ENCODE measurements at places on chromosomes 2 and 18.

GRCh38 chr2:49254401-49254800 lies 100.1 kb upstream of the FSHR start:
- no peak for DNase-seq

DNA sequence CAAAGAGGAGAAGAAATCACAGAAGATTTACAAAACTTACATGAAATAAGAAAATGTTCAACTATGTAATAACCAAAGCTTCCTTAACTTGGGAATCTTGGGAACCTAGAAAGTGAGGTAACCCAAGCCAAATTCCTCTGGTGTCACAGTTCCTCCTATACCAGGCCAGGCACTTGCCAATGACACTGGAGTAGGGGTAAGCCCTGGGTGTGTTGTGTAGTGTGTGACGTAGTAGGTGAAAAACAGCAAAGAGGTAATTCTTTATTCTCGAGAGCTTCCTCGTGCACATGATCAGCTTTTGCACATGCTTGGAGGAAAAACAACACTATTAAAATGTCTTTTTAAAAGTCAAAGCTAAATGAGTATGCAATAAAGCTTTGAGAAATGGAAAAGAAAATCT lies 118.0 kb downstream of the METTL8 start:
- DNase-seq: no peak

- no peak for DNase-seq
These were observed 10.6 kb downstream of the PTPRM start for GRCh38 chr18:7577706-7578105.

- DNase-seq: no peak
These were observed 44.7 kb upstream of the DSC1 start for GRCh38 chr18:31207391-31207790.

GRCh38 chr18:45166836-45167551 lies 448.3 kb upstream of the SLC14A2 start:
- no peak for DNase-seq

DNA sequence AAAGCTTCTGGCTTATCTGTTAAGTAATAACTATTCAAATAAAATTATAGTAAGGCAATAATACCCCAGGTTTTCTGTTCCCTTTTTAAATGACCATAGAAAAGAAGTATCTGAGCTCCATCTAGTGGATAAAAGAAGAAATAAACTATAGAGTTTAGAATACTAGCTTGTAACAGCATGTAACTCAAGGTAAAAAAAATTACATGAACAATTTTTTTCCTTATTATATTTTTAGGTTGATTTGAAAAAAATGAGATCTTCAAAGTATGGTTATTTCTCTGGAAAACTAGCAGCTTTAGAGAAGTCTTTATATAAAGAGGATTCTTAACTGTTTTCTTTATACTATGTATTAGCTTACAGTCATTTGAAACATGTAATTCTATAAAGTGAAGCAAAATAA lies 58.1 kb downstream of the NCKAP1 start:
- DNase-seq: peak; percentile 40

GRCh38 chr2:8304821-8305766 lies 376.8 kb upstream of the ID2 start:
- no peak for DNase-seq

DNA sequence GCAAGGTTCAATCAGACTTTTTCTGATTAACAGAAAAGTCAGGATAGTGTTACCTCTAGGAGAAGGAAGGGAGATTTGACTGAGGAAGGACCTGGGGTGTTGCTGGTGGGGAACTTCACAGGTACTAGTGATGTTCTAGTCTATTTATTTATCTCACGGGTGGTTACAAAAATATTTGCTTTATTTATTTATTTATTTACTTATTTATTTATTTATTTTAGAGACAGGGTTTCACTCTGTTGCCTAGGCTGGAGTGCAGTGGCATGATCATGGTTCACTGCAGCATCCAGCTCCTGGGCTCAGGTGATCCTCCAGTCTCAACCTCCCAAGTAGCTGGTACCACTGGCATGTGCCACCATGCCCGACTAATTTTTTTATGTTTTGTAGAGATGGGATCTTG lies 105.4 kb downstream of the MCFD2 start:
- no peak for DNase-seq

DNA sequence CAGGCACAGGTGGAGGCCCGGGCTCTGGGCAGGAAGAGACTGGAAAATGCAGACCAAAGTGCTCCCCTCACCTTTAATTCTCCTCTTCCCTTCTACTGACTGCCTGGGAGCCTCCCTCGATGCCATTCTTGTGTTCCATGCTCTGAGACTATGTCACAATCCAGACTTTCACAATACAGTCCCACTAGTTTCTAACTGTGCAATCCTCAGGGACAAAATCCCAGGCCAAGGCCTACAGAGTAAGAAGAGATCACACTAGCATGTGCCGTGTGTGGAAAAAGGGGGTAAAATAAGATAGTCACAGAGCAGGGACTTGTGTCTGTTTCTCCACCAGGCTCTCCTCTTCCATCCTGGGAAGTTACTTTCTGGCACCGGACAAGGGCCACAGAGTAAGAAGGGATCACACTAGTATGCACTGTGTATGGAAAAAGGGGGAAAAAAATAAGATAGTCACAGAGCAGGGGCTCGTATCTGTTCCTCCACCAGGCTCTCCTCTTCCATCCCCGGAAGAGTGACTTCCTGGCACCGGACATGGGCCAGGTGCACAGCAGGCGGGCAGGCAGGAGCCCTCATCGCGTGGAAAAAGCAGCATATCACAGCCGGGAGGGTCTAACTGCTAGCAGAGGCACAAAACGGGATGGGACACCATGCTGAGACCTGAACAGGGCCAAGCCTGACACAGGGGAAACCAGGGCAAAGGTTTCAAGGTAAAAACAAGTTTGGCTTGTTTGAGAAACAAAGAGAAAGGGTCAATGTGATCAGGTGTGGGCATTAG lies 9.6 kb downstream of the CYB5A start:
- DNase-seq: peak; percentile 48

GRCh38 chr2:142745691-142746090 lies 131.8 kb upstream of the KYNU start:
- DNase-seq: no peak

DNA sequence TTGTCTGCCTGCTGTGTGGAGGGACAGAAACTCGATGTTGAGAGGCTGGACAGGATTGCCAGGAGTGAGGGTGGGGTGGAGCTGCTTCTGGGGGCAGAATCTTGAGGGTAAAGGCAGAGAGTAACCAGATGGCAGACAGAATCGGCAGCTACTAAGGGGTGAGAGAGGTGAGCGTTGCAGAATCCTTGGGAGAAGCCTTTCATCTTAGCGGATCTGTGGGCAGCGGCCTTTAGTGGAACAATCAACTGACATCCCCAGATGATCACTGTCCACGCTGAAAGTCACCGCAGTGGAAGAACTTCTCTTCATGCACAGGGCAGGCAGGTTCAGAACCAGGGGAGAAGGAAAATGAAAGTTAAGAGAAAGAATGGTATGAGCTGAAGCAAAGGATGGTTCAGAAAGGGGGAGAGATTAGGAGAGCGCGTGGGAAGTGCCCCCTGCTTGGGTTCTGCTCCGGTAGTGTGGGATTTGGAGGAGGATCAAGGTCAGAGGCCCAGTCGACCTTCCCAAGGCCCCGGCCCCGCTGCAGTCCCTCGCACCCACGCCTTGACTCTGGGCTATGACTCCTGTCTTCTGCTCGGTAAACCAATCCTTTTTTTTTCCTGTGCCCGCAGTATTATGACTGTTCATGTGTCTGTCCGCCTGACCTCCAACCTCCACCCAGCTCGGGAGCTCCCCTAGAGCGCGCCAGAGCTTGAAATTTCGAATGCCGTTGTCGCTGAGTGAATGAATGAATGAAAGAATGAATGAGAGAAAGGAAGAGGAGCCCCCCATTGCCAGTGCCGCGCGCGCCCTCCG lies 584 bp downstream of the BOLA3 start:
- DNase-seq: peak; percentile 22

DNA sequence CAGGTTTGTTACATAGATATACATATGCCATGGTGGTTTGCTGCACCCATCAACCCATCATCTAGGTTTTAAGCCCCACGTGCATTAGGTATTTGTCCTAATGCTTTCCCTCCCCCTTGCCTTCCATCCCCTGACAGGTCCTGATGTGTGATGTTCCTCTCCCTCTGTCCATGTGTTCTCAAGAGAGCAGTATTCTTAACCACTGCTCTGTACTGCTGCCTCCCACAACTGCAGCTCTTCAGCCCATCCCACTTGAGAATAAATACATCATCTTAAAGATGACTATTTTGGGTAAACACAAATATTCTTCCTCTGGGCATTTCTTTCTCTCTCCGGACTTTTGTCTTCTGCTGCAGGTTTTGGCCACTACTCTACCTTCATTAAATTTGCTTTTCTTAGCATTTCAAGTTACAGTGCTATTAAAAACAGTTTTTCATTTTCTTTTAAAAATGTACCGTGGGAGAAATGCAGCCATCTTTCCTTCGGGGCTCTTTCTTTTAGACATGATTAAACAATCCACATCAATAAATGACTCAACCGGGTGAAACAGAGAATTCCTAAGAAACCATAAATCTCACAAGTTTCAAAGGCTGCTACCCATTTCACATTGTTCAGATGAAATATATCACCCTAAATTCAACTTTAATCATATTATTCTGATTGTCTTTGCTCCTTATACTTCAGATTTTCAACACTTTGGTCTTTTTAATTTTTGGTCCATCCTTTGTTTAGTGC lies 323.4 kb downstream of the GALNT13 start:
- no peak for DNase-seq

GRCh38 chr2:159818940-159819339 lies 20.9 kb upstream of the CD302 start:
- no peak for DNase-seq

- no peak for DNase-seq
These were observed 453 bp upstream of the ANTXR1 start for GRCh38 chr2:69012310-69013141.

DNA sequence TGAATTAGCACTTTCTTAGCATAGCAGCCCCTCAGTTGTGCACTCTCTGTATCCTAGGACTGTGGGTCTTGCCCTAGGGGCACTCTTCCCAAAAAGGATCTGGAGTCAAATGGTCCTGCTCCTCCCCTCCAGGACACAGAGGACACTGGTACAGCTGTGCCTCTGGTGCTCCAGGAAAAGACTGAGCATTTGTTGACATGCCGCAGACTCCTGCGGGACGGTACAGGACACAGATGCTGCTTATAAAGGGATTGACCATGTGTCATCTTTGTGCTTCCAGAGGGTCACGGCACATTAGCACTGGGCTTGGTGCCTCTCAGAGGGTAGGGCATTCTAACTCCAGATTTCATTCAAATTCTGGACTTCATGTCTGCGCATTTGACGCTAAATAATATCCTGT lies 110.5 kb downstream of the KLF7 start:
- no peak for DNase-seq

- DNase-seq: no peak
These were observed 14.2 kb upstream of the GAL3ST2 start for GRCh38 chr2:241762321-241762932.

DNA sequence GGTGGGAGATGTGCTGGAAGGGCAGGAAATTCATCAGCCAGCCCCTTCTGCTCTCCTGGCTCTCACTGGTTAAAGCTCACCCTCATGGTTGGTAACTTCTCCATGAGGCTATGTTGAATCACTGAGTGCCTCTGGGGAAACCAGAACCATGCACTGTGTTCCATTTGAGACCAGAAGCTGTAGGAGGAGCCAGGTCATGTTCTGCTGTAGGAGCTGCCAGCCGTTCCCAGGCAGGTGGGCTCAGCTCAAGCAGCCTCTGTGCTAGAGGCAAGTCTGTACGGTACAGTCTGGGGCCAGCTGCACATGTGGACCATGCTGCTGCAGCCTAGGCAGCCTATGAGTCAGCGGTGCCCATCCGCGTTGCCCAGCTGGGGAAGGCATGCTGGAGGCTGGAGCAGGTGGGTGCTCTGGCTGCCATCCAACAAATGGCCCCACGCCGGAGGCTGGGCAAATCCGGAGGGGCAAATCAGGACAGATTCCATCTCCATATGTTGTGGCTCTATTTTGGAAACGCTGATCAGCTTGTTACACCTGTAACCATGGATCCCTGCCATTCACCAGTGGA lies 22.0 kb upstream of the KCNF1 start:
- DNase-seq: no peak

GRCh38 chr2:232204457-232204931 lies 174.1 kb upstream of the ALPP start:
- no peak for DNase-seq

DNA sequence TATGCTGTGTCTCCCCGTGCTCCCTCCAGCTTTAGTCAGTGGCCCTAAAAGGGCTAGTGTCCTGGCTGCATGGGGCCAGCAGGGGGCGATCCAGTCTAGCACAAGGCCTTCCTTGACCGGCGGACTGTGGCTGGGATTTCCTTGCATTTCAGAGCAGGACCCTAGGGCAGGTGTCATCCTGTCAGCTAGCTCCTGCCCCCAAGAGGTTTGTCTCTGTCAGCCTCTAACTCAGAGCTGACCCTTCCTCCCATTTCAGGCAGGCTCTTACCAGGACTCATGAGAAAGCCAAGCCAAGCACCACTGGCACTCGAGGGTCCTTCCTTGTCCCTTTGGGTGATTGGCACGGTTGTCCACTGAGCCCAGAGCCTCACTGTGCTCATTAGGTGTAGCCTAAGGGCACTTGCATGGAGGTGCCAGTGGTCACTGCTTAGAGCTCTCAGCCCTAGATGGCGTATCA lies 140.3 kb downstream of the RPIA start:
- peak; percentile 56 for DNase-seq

All from HT-29 (cell line).